ENCODE measurements at places on chromosomes 5 and 9.

DNA sequence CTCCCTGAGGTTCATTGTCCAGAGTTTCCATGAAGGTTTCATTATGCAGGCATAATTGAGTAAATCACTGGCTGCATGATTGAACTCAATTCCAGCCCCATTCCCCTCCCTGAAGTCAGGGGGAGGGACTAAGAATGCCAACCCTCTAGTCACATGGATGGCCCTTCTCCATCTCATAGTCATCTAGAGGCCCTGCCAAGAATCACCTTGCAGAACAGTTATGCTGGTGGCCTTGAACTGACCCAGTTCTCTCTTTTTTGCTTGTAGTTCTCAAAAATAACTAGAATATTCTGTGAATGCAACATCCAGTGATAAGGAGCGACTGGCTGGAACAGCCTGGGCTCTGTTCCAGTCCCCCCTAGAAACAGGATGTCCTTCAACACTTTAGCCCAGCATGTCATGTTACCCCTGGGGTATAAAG lies 31.7 kb downstream of the SLC35A4 start:
- no peak for DNase-seq

- no peak for DNase-seq
Observed at GRCh38 chr5:135950611-135951010, 4.2 kb downstream of the LECT2 start.

GRCh38 chr9:122940749-122941581 lies at the start of gene RABGAP1:
Gene RABGAP1 (plus strand): TSS chr9:122941020. CDS start chr9:122957060, 16,040 bp downstream.
- peak; percentile 99 for DNase-seq

DNA sequence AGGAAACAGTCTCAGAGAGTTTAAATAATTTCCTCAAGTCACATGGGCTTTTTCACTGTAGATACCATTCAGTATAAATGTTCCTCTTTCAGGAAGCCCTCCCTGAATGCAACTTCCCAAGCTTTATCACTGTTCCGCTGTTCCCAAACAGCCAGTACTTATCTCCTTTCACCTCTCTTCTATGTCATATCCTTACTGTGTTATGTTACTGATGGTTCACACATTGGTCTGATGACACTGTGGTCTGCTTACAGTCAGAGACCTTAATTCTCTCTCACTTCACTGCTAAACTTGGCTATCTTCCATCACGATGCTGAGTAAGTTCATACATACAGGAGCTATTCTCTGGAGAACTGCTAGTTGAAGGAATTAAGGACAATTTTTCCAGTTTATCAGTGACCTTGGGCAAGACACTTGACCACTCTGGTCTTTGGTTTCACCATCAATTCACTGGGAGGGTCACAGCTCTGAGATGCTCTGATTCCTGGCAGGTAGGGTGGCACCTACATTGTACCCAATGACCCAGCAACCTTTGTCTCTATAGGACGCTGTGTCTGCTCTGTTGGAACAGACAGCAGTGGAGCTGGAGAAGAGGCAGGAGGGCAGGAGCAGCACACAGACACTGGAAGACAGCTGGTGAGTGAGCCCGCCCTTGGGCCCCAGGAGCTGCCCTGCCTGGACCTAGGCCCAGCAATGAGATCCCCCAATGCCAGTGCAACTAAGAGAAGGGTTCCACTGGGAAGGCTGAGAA lies 42.1 kb upstream of the RARS1 start:
- DNase-seq: no peak

GRCh38 chr5:149833116-149833827 lies 103.2 kb downstream of the PPARGC1B start:
- DNase-seq: no peak

- DNase-seq: no peak
Observed at GRCh38 chr9:89778100-89779090, 173.6 kb downstream of the GADD45G start.

- DNase-seq: no peak
Observed at GRCh38 chr5:129496864-129497595, 36.9 kb downstream of the ADAMTS19 start.

DNA sequence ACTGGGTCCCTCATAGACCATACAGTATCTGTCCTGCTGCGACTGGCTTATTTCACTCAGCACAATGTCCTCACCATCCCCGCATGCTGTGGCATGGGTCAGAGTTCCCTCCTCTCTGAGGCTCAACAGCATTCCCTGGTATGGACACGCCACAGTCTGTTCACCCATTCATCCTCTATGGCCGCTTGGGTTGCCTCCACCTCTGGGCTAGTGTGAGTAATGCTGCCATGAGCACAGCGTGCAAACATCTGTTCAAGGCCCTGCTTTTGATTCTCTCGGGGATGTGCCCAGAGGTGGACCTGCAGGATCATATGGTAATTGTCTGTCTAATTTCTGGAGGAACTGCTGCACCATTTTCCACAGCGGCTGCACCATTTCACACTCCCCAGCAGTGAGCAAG lies 5.5 kb upstream of the FBP2 start:
- DNase-seq: no peak

DNA sequence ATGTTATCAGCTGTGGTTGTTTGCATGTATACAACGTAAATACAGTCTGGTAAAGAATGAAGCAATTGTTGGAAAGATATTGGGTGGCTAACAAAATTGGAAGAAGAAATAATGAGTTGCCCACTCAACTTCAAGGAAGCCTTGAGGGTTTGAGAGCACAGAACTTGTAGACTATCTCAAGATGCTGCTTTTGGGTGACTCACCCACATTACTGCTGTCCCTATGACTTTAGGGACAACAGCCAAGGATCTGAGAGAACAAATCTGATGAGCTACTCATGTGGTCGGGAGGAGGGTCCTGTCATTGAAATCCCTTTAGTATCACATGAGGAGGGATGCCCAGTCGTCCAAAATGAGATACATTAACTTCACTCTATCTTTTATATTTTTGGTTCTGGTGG lies 261.8 kb downstream of the GAS1 start:
- no peak for DNase-seq

GRCh38 chr5:87570366-87570765 lies 157.6 kb upstream of the CCNH start:
- no peak for DNase-seq

Data from activated CD8-positive, alpha-beta memory T cell treated with anti-CD3 and anti-CD28 coated beads for 1 hour (primary cell).